Panc1 (cell line): ENCODE measurements at places on chromosomes 7 and 10. TPM values are rescaled to one million over a fixed set of nuclear protein-coding genes. Genes with fewer than 3 reads are reported as not detected.

Gene ZNF862
- total RNA-seq, result 6.8 TPM

Gene CYP2E1
- 1.1 TPM for total RNA-seq

Gene EIF5AL1
- total RNA-seq, result 1.6 TPM

Gene GALNT17
- total RNA-seq, result not detected

Gene SAMD9
- total RNA-seq, result 6.0 TPM

Gene ABCB4
- total RNA-seq, result 0.18 TPM

Gene RARRES2
- 1.1 TPM for total RNA-seq

Gene PRSS37
- not detected for total RNA-seq

Gene ZP3
- 23.3 TPM for total RNA-seq

DNA sequence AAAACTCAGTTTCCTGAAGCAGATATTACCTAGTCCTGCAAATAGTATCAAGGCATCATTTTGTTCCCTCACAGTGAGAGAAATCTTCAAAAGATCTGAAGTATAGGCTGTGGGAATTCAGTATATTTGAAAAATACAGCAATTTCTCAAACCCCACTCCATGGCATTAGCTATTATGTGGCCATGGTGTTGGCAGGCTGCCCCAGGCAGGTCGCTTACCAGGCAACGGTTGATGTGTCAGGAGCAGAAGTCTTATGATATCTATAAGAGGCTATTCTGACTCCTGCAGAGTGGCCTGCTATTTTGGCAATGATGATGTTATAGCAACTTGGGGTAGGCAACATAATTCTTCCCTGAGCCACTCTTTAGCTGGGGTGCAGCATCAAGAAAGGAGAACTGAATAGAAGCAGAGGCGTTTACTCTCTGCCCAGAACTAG, 187.9 kb downstream of the PLXDC2 start:
- DNase-seq, result no peak

- DNase-seq, result no peak
Observed at GRCh38 chr7:27124902-27125689, 5.5 kb downstream of the HOXA4 start.

- DNase-seq, result no peak
Observed at GRCh38 chr7:27551803-27552400, 110.8 kb downstream of the HIBADH start.

DNA sequence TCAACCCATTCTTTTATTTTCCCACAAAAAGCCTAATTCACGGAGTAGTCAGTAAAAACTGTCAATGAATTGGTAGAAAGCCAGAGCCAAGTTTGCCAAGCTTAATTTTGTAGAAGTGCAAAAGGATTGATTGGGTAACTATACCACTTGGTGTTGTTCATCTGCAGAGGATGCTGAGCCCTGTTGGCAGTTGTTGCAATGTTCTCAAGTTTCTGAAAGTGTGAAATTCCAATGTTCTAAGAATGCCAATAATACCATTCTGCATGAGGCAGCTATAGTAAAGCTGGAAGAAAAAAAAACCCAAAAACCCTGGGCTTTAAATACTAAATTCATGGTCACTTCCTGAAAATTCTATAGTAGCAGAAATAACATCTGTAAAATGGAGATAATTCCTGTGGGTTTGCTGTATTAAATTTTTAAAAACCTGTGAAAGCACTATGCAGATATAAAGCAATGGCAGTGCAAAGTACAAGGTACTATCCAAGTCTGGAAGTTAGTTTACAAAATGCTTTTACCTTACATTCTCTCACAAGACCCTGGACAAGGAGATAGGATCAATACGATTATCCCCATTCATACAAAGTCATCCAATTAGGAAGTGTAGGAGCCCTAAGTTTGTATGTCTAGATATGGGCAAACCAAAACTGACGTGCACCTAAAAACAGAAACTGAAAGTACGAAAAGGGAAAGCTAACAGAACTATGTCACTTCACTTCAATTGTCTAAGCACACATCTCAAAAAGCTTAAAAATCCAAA, 6.0 kb upstream of the PON1 start:
- no peak for DNase-seq

- DNase-seq, result no peak
Observed at GRCh38 chr10:54372179-54372578, 428.9 kb downstream of the PCDH15 start.

- no peak for DNase-seq
Observed at GRCh38 chr7:151319189-151319588, 22.4 kb upstream of the NUB1 start.

DNA sequence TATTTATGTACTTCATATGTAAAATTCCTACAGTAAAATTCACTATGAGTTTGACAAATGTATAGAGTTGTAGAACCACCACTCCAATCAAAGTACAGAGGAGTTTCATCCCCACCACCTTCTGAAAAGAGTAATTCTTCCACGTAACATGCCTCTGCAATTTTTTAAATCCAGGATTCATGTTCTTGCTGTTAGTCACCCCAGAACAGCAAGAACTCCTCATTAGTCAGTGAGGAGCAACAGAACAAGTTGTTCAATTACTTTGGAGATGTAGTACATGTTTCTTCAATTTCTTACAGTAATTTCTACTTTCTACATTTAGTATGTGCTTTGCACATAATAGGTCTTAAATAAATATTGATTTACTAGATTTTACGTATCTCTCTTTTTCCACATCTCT, 248.1 kb downstream of the ABCA13 start:
- DNase-seq, result no peak

DNA sequence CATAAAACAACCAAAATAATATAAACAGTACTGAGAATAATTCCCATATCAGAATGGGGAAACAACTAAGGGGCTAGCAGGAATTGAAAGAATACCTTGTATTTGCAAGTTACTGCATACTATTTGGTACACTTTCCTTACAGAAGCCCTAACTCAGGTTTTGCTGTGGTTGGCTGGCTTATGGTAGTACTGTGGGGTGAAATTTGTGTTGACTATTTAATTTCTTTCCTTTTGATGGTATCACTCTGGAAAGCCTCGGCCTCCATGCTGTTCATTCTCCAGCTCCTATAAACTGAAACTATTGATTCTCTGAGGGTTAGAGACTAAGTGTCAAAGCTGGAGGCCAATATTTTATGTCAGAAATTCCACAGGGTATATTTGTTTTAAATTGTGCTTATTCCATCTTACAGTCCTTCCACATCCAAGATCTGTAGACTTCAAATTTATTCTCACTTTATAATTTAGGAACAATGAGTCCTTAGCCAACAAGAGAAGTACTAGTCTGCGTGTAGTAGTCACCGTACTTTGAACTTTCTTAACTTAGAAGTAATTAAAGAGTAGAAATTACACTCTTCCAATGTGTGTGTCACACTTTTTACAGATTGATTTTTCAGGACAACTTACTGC, 13.4 kb downstream of the SKIDA1 start:
- DNase-seq, result no peak

DNA sequence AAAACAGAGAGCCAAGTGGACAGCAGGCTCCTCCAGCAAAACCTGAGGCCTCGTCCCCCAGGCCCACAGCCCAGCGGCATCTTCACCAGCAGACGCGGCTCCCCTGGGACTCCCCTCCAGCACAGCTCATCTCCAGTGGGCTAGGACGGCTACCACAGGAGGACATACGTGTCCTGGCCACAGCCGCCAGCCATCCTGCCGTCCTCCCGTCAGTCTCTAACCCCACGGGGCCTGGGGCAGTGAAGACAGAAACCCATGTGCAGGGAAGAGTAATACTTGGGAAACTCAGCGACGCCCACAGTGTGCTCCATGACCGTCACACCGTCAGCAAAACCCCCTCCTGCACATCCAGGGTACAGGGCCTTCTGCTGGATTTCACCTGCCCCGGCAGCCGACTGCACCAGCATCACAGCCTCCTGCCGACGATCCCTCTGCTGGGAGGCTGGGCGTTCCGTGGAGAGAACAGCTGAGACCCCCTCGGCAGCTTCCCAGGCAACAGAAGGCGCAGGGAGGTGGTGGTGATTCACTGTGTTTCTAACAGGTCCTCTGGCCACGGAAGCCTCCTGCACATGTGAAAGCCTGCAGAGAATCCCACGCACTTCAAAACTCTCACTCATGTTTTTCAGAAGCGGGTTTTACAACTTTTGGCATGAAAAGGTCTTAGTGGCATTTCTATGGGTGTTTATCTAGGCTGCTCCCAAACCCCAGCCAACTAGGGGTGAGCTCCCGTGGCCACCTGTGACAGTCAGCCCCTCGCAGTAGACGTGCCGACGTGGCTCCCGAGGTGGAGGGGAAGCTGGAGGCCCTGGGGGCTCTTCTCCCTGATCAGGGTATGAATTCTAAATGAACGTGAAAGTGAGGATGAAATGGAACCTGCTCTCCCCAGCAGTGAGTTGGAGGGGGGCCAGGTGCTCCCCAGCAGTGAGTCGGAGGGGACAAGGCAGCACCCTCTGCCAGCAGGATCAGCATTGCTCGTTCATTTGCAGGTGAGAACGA, 513.5 kb downstream of the PTPRN2 start:
- no peak for DNase-seq

- no peak for DNase-seq
Observed at GRCh38 chr10:59366290-59366689, 3.9 kb upstream of the FAM13C start.

DNA sequence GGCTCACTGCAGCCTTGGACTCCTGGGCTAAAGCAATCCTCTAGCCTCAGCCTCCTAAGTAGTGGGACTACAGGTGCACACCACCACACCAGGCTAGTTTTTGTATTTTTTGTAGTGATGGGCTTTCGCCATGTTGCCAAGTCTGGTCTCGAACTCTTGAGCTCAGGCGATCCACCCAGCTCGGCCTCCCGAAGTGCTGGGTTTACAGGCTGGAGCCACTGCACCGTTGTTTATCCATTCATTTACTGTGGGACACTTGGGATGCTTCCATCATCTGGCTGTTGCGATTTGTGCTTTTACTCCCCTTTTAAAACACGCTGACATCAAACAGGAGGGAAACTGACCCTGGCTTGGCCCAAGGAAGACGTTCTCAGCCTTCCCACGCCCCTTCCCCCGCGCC, 30.5 kb upstream of the SMARCD3 start:
- DNase-seq, result no peak

DNA sequence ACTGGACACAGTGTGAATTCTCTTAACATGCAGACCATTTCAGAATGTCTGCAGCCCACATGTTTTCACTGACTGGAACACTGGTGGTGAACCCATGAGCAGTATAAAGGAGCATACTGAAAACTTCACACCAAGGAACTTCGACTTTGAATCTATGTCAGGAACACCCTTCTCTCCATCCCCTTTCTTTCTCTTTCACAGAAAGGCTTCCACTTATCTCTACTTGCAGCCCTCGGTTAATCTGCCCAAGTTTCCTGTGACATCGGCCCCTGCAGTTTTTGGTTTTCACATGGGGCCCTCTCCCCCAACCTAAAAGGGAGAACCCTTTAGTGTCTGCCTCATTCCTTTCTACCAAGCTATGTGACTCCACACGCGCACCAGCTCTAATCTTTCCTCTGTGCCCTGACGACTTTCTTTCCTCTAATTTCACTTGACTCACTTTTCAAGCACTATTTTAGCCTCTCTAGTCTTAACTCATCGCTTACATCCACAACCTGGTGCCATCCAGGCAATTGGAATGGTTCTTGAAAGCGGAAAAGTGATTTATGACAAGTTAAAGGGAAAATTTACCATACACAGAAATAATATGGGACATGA, 70.1 kb downstream of the RELN start:
- DNase-seq, result no peak

DNA sequence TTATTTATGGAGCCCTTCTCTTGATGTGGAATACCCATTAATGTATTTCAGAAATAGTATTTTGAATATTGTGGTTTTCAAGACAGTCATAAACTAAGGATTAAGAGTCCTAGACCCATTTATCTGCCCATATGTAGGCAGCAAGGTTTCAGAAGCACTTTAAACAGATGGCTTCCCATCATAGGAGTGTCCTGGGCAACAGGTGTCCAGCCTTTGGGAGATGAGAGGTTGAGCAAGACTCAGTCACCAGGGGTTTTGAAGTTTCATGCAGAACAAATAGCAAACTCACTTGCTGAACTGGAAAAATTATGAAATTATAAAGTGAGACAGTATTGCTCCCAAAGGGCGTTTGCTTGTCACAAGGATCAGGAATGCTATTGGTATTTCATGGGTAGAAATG, 192.9 kb upstream of the CSTF2T start:
- no peak for DNase-seq

DNA sequence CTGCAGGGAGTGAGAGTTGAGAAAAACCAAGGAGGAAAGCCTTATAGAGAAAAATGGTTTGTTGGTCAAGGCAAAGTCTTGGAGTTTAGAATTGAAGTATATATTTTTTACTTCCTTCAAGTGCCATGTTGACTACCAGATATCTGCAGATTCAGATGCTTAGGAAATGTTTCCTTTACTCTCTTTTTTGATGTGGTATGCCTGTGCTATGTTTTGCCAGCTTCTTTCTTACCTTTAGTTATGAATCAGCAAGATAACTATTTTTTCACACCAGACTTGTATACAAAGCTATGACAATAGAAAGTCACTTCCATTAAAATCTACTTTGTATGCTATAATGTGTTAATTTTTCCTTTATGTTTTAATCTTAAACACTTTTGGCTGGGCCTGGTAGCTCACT, 3.6 kb downstream of the R3HCC1L start:
- no peak for DNase-seq

- no peak for DNase-seq
Observed at GRCh38 chr7:46772776-46773175, 809.1 kb downstream of the TNS3 start.

- no peak for DNase-seq
Observed at GRCh38 chr7:34038816-34039470, 133.6 kb downstream of the BMPER start.

DNA sequence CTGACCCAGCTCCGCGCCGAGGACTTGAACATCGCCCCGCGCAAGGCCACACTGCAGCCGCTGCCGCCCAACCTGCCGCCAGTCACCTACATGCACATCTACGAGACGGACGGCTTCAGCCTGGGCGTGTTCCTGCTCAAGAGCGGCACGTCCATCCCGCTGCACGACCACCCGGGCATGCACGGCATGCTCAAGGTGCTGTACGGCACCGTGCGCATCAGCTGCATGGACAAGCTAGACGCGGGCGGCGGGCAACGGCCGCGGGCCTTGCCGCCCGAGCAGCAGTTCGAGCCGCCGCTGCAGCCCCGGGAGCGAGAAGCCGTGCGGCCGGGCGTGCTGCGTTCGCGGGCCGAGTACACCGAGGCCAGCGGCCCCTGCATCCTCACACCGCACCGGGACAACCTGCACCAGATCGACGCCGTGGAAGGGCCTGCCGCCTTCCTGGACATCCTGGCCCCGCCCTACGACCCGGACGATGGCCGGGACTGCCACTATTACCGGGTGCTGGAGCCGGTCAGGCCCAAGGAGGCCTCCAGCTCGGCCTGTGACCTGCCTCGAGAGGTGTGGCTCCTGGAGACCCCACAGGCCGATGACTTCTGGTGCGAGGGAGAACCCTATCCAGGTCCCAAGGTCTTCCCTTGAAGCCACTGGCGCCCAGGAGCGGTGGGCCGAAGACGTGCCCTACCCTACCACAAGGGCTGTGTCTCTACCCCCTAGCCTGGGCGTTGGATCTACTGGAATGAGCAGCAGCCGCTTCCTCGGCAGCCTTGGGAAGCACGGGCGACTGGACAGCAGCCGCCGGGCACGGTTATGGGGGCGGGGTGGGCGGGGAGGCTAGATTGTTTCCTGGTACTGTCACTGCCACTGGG, 945 bp downstream of the ADO start:
- no peak for DNase-seq
